ENCODE measurements at places on chromosomes 13 and 19. TPM values are rescaled to one million over a fixed set of nuclear protein-coding genes. Genes with fewer than 3 reads are reported as not detected.

DNA sequence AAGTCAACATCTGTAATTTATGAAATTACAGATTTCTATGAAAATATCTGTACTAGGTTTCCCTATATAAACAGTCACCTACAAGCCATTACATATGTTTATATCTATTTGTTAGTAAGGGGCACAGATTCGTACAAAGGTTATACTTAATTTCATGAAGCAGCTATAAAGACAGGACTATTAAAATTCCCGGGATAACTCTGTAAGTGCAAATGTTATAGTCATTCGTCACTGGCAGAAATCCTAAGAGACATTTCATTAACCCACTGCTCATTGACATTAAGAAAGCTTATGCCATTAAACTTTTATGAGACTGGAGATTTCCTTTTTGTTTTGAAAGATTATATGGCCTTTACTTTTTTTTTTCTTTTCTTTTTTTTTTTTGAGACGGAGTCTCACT is 122.9 kb downstream of the MYO16 start:
- no peak for DNase-seq

DNA sequence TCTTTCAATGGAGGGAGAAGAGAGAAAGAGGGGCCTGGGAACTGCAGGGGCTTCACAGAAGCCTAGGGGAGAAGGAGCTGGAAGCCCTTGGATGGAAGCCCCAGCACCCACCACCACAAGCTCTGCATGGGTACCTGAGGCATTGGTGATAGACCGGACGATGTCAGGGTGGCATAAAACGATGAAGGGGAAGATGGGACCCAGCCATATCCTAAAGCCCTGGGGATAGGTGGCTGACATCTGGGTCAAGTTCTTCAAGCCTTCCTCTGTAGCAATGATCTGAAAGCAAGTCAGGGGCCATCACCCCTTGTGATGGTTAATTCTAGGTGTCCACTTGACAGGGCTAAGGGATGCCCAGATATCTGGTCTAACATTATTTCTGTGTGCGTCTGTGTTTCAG is 11.2 kb upstream of the OR10H5 start:
- DNase-seq, result no peak

DNA sequence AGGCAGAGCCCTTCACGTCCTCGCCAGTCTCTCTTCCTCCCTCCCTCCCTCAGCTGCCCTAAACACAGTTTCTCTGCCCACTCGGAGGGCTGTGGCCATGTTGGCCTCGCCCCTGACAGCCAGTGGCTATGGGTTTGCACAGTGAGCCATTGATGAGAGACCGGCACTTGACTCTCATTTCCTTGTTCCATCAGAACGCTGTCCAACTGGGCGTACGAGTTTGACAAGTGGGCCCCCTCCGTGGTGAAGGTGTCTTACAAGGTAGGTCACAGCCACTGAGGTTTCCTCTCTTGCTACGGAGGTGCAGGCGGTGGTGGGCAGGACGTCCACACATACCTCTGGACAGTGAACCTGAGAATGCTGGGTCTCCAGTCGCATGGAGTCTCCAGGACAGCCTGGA is 57.9 kb downstream of the SMARCA4 start:
- no peak for DNase-seq

DNA sequence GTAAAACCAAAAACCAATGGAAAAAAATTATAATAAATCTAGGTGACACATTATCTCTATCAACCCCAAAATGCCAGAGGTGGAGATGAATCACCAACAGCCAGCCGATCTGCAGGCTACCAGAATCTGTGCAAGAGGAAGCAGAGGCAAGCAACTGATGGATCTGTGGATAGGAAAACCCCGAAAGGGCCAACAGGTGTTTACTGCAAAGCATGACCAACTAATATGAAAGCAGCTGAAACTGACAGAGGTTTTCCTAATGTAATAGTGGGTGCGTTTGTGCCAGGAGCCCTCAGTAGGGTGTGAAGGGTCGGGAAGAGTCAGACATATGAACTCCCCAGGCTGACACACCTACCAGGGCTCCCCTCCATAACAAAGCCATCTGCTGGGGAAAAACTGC is 554.6 kb downstream of the RFC3 start:
- no peak for DNase-seq

DNA sequence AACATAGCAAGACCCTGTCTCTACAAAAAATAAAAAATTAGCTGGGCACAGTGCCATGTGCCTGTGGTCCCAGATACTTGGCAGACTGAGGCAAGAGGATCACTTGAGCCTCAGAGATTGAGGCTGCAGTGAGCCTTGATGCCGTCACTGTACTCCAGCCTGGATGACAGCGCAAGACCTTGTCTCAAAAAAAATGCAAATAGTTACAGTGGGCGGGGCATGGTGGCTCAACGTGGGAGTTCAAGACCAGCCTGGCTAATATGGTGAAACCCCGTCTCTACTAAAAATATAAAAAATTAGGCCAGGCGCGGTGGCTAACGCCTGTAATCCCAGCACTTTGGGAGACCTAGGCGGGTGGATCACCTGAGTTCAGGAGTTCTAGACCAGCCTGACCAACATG is 8.5 kb downstream of the PGLS start:
- no peak for DNase-seq

GRCh38 chr13:111636804-111637203 is 316.4 kb downstream of the TEX29 start:
- no peak for DNase-seq

- DNase-seq, result no peak
Measured at GRCh38 chr19:2524840-2525723, 49.2 kb downstream of the GADD45B start.

DNA sequence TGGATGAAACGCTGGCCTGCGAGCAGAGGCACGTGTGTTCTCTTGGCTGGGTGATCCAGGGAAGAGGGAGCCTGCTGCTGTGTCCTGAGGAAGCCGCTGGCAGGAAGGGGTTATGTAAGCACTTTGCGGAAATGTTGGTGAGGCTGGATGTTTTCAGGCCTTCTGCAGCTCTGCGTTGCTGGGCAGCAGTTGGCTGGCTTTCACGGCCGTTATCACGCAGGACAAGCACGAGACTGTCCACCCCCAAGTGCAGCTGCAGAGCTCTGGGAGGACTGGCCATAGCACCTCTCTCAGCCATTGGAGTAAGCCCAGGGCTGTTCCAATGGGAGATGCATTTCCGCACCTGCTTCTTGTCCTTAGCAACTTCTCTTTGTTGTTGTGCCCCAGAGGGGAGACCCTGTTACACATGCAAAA is 146.9 kb upstream of the SOX21 start:
- no peak for DNase-seq

GRCh38 chr19:34345947-34346351 is 19.0 kb upstream of the GPI start:
- DNase-seq, result no peak

The BLOC1S3 gene
- 8.0 TPM for total RNA-seq

The SHC2 gene
- total RNA-seq, result 91.0 TPM

The PEX11G gene
- total RNA-seq, result 7.3 TPM

The CFD gene
- 3.5 TPM for total RNA-seq

The ZNF772 gene
- total RNA-seq, result 14.0 TPM

DNA sequence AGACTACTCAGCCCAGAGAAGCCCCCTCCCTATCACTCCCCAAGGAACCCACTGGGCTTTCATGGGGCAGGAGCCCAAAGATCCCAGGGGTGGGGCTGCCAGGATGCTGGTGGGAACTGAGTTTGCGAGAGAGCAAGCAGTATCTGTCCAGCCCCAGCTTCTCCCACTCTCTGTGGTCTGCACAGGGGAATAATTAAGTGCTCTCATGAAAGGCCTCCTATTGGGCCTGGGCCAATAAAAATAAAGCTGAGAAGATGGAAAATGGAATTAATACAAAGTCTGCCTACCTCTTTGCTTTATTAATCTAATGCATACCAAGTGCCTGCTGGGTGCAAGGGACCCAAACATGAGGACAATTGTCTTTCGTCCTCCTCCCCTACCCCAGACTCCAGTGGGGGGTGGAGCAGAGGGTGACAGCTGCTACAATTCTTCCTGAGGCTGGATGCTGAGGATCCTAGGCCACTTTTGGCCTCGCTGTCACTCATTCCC is 5.4 kb downstream of the DDX39A start:
- no peak for DNase-seq

The PRRG2 gene
- total RNA-seq, result 1.4 TPM

The VRK3 gene
- 40.1 TPM for total RNA-seq

DNA sequence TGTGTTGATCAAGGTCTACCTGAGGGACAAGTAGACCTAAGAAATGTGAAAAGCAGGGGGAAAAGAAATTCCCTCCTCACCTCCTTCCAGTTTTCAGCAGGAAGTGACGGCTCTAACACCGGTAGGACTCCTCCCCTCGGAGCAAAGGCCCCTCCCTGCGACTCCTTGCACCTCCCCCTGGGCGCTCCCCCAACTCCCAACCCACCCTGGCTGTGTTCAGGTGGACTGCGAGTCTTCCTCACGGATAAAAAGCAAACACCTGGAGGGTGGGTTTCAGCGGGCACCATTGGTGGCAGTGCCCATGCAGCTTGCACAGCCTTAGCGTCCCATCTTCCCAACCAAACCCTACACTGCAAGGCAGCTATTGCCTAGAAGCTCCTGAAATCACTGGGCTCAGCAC is 124.5 kb downstream of the COL4A1 start:
- DNase-seq, result no peak

The CRLF1 gene
- total RNA-seq, result 1.0 TPM

The SIGLEC12 gene
- total RNA-seq, result not detected

GRCh38 chr19:8607386-8607785 is 3.1 kb downstream of the ADAMTS10 start:
- DNase-seq, result no peak

The MBD3L2 gene
- total RNA-seq, result not detected

The CYP2A6 gene
- total RNA-seq, result 0.27 TPM

GRCh38 chr19:46552891-46553290 is 48.2 kb upstream of the CALM3 start:
- no peak for DNase-seq

DNA sequence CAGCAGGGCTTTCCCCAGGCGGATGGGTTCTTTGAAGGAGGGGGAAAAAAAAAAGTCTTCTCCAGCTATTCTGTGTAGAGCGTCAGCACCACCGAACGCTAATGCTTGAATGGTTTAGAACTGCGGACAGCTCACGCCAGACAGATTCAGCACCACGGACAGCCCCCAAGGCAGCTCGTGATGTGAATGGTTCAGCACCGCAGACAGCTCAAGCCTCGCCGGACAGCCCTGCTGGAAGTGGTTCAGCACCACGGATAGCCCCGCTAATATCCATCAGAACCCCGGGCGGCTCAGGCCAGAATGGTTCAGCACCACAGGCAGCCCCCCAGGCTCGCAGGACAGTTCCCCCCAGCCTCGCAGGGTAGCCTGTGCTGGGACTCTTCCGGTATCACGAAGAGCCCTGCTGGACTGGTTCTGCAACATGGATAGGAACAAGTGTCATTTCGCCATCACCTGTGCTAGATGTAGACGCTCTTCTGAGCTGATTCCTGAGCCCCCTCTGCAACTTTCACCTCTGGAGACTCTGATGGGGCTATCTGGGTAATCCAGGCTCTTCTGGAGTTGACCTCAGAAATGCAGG is 4.9 kb upstream of the SMIM17 start:
- DNase-seq, result no peak

GRCh38 chr19:19269952-19270694 is 3.0 kb downstream of the TM6SF2 start:
- no peak for DNase-seq

DNA sequence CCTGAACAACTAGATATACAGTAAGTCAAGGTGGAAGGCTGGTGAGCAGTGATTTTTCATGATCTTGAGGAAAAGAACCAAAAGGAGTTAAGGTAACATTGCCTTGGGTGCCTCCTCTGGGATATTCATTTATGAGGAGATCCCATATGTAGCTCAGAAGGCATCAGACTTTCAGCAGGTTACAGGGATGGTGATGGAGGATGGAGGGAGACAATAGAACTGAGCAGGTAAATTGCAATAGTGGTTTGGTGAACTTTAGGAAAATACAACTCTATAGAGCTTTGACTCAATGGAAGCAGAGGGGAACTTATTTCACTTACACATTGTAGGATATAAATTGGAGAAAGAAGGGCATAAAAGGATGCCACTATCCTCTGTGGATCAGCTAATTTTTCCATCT is 243.4 kb upstream of the SPRY2 start:
- no peak for DNase-seq

- DNase-seq, result no peak
Measured at GRCh38 chr19:42343344-42344110, 18.1 kb downstream of the MEGF8 start.

The FGF22 gene
- 0.38 TPM for total RNA-seq

The RINL gene
- total RNA-seq, result 3.3 TPM

The NACC1 gene
- total RNA-seq, result 76.4 TPM

The FCAR gene
- total RNA-seq, result not detected

- no peak for DNase-seq
Measured at GRCh38 chr19:39546599-39546998, 6.6 kb upstream of the EID2 start.

The RNF225 gene
- 1.3 TPM for total RNA-seq

The PEAK3 gene
- 0.11 TPM for total RNA-seq

GRCh38 chr13:70108356-70109105 is at the start of gene KLHL1:
Gene KLHL1, minus strand, starts transcription at chr13:70108452. Its CDS starts 753 bp downstream, at chr13:70107699.
- no peak for DNase-seq

DNA sequence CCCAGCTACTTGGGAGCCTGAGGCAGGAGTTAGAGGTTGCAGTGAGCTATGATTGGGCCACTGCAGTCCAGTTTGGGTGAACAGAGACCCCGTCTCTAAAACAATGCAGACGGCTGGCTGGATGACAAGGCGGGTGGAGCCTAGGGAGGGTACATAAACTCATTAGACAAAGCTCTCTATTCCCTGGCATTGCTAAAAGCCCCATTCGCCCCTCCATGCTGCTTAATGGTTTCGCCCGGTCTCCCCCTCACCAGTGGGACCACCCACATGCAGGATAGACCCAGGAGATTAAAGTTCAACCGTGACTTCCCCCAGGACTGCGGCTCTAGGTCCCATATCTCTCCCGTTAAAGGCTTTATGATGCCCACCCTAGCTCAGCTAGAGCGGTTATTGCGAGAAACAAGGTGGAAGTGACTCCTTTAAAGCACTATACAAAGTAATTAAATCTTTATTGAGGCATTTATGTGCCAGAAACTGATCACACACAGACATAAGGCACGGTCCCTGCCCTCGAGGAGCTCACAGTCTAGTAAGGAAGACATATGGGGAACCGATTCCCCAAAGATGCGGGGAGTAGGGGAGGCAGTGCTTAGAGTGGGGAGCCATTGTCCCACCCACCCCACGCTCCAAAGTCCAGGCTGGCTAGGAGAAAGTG is 4.9 kb downstream of the LYPD3 start:
- DNase-seq, result no peak

DNA sequence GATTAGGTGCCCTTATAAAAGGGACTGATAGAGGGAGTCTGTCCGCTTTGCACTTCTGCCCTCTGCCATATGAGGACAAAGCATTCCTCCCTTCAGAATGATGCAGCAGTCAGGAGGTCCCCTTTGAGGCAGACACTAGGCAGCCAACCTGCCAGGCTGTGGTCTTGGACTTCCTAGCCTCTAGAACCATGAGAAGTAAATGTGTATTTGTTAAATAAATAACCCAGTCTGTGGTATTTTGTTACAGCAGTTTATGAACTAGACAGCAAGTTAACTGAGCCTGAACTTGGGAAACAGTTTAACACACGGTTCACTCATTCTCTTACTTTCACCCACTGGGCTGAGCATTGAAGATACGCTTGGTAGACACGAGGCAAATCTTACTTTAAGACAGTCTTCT is 313.2 kb downstream of the UQCRFS1 start:
- no peak for DNase-seq

The OR4F17 gene
- total RNA-seq, result not detected

The SLC10A2 gene
- total RNA-seq, result not detected

- no peak for DNase-seq
Measured at GRCh38 chr13:106561551-106562170, 6.3 kb downstream of the ARGLU1 start.

Data from mesothelial cell of epicardium (in vitro differentiated cells).